ENCODE measurements at places on chromosomes 1 and 21.
A peak's percentile ranks its signal among the peaks of the same experiment; 100 is the strongest.

DNA sequence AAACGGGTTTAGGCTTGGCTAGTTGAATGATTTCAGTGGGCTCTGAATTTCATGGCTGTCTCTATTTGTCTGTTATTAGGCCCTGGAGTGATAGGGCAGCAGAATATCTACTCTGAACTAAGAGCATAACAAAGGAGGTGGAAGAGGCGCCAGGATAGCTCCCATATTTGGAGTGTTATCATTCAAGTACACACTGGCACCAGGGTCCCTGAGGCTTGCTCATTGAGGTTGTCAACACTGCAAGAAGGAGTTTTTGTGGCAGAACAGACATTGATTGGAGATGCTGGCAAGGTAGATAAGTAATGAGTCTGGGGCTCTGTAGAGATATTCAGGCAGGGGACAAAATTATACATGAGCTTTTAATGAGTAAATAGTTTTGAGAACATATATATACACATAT lies 1748.4 kb downstream of the MRPL39 start:
- no peak overlapping the region for H3K4me3 ChIP-seq
- peaks cover 15% of the 10 kb centered on the region for H3K4me1 ChIP-seq
- H3K27me3 ChIP-seq = no peaks in the 10 kb centered on the region

GRCh38 chr1:12486401-12487005 lies 131.5 kb downstream of the DHRS3 start:
- no peaks in the 10 kb centered on the region for H3K27me3 ChIP-seq
- H3K36me3 ChIP-seq = peaks cover 11% of the 10 kb centered on the region
- DNase-seq = no peak
- H3K4me3 ChIP-seq = no peak overlapping the region
- no peak overlapping the region for H3K27ac ChIP-seq
- peaks cover 13% of the 10 kb centered on the region for H3K4me1 ChIP-seq

DNA sequence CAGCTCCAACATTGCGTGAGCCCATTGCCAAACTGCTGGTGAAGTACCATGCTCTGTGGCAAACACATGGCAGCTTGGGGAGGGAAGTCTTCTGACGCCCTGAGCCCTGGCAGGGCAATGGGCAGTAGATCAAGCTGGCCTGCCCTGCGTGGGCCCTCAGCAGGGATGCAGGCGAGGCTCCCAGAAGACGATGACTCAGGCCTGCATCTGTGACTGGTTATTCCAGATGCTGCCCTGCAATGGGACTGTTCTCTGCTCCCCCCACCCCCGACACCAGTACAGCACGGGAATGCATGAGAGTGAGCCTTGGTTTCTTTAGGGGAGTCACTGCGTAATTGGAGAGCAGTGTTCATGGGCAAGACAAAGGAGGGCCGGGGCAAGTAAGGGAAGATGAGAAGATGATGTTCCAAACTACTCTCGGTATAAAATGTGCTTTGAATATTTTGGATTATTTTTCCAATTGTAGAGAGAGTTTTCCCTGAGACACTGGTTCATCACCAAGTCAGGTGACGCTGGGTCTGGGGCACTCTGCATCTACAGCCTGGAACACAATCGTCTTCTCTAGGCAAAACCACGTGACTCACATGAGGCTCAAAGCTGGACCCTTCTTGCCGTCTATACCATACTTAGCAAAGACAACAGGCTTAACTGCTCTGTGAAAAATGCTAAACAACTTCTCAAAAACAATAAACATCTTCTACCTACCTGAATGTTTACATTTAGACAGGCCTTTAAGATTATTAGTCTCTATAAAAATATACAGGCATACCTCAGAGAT lies 9.0 kb upstream of the C1orf198 start:
- H3K27me3 ChIP-seq = peaks cover 81% of the 10 kb centered on the region
- H3K36me3 ChIP-seq = no peaks in the 10 kb centered on the region
- no peaks in the 10 kb centered on the region for H3K4me1 ChIP-seq
- DNase-seq = no peak
- no peak overlapping the region for H3K27ac ChIP-seq

DNA sequence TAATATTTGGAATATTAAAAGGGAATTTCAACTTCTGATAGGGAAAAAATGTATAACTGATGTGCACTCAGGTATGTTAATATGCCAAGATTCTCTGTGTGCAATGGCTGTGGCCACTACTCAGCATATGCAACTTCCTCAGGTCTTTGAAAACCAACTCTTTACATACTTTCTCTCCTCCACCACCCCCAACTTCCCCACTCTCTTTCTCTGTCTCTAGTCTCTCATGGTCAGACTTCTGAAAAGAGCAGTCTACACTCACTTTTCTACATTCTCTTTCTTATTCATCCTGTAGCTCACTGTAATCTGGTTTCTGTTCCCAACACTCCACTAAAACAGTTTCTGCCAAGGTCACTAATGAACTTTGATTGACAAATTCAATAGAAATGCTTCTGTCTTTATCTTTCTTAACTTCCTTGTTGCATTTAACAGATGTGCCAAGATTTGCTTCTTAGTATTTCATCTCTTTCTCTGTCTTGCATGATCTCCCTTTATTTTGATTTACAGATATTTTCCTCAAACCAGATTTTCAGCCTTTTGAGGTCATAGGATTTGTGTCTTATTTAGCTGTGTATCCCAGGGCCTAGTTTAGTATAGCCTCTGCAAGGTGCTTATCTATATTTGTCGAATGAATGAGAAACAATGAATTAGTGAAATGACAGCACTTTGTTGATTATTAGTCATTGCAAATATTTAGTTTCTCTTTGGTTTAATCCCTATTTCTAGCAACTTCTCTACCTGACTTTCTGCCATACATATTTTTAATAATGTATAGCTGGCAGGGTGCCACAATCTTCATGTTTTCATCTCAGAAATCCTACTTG lies 168.9 kb downstream of the LMO4 start:
- H3K4me1 ChIP-seq = no peaks in the 10 kb centered on the region

- H3K27ac ChIP-seq = no peak overlapping the region
- H3K4me3 ChIP-seq = no peak overlapping the region
- H3K4me1 ChIP-seq = peaks cover 16% of the 10 kb centered on the region
These were observed 22.3 kb upstream of the RGS16 start for GRCh38 chr1:182626527-182626926.

- no peak overlapping the region for H3K4me3 ChIP-seq
- no peak overlapping the region for H3K27ac ChIP-seq
- DNase-seq = no peak
- H3K27me3 ChIP-seq = peaks cover 11% of the 10 kb centered on the region
- H3K36me3 ChIP-seq = no peaks in the 10 kb centered on the region
- H3K4me1 ChIP-seq = no peaks in the 10 kb centered on the region
These were observed 73.8 kb downstream of the BCAR3 start for GRCh38 chr1:93607814-93608186.

GRCh38 chr1:208369658-208370057 lies 125.5 kb upstream of the PLXNA2 start:
- H3K27me3 ChIP-seq = peaks cover 20% of the 10 kb centered on the region
- no peak overlapping the region for H3K4me3 ChIP-seq
- DNase-seq = no peak
- H3K27ac ChIP-seq = no peak overlapping the region
- H3K4me1 ChIP-seq = no peaks in the 10 kb centered on the region
- no peaks in the 10 kb centered on the region for H3K36me3 ChIP-seq

GRCh38 chr1:231242516-231243198 lies 1.6 kb downstream of the GNPAT start:
- H3K36me3 ChIP-seq = peaks cover 27% of the 10 kb centered on the region
- H3K4me3 ChIP-seq = peak overlapping the region; percentile 97
- no peaks in the 10 kb centered on the region for H3K27me3 ChIP-seq
- H3K27ac ChIP-seq = peak overlapping the region; percentile 97
- peaks cover 69% of the 10 kb centered on the region for H3K4me1 ChIP-seq

DNA sequence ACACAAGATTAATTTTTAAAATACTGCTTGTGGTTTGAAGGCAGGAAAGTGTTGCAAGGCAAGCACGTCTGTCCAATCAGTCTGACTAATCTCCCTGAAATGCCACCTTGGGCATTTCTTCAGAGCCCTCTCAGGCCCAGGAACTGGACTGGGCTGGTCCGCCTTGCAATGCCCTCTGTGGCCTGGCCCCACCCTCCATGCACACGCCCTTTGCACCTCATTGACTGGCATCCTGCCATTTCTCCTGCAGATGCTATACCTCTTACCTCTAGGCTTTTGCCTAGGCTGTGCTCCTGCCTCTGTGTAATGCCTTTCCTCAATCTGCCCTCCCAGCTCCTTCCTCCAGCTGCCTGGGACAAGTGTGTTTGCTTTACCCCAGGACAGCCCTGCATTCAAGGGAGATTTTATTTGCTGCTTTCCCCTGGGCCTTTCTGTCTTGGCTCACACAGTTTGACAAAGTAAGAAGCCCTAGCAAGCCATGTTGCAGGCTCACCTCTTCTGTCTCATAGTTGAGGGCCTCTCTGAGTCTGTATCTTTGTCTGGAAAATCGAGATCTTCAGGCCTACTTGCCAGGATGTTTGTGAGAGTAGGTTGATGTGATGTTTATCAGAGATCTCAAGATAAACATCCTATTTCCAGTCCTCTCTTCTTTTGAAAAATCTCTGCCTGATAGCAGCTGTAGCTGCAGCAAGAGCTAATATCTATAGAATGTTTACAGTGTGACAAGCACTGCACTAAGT lies 149.2 kb upstream of the JUN start:
- DNase-seq = no peak
- H3K4me1 ChIP-seq = peaks cover 41% of the 10 kb centered on the region
- H3K27ac ChIP-seq = peak overlapping the region; percentile 26
- H3K36me3 ChIP-seq = no peaks in the 10 kb centered on the region
- H3K27me3 ChIP-seq = no peaks in the 10 kb centered on the region

DNA sequence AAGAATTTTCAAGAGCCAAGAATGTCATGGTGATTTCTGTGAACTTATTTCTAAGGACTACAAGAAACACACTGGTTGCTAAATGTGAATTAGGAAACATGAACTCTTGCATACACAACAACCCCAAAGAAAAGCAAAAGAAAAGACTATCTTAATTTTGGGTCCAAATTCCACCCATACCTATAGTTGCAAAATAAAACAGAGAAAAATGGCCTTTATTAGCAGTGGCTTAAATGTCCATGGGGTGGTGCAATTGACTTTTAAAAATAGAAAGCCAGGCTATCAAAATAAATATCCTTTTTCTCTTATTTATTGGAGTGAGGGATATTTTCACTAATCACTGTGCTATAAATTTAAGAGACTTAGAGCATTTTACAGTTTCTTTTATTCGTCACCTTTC lies 80.9 kb upstream of the DPYD start:
- H3K36me3 ChIP-seq = no peaks in the 10 kb centered on the region
- H3K4me1 ChIP-seq = no peaks in the 10 kb centered on the region
- H3K4me3 ChIP-seq = no peak overlapping the region

GRCh38 chr1:27316860-27317259 lies 5.1 kb upstream of the TMEM222 start:
- H3K27ac ChIP-seq = no peak overlapping the region
- peaks cover 3% of the 10 kb centered on the region for H3K4me1 ChIP-seq
- no peak for DNase-seq
- H3K36me3 ChIP-seq = peaks cover 3% of the 10 kb centered on the region
- no peak overlapping the region for H3K4me3 ChIP-seq

GRCh38 chr1:37655274-37655673 lies 20.6 kb upstream of the RSPO1 start:
- peaks cover 2% of the 10 kb centered on the region for H3K36me3 ChIP-seq
- peaks cover 29% of the 10 kb centered on the region for H3K27me3 ChIP-seq
- no peaks in the 10 kb centered on the region for H3K4me1 ChIP-seq
- H3K4me3 ChIP-seq = no peak overlapping the region
- no peak overlapping the region for H3K27ac ChIP-seq

GRCh38 chr1:179745743-179746142 lies 2.7 kb downstream of the FAM163A start:
- no peak for DNase-seq
- no peak overlapping the region for H3K4me3 ChIP-seq
- H3K36me3 ChIP-seq = no peaks in the 10 kb centered on the region
- peaks cover 83% of the 10 kb centered on the region for H3K27me3 ChIP-seq

- H3K27ac ChIP-seq = no peak overlapping the region
- H3K4me3 ChIP-seq = no peak overlapping the region
- DNase-seq = no peak
- H3K27me3 ChIP-seq = peaks cover 7% of the 10 kb centered on the region
- no peaks in the 10 kb centered on the region for H3K4me1 ChIP-seq
- no peaks in the 10 kb centered on the region for H3K36me3 ChIP-seq
These were observed 64.3 kb downstream of the TMEM53 start for GRCh38 chr1:44609768-44610526.

DNA sequence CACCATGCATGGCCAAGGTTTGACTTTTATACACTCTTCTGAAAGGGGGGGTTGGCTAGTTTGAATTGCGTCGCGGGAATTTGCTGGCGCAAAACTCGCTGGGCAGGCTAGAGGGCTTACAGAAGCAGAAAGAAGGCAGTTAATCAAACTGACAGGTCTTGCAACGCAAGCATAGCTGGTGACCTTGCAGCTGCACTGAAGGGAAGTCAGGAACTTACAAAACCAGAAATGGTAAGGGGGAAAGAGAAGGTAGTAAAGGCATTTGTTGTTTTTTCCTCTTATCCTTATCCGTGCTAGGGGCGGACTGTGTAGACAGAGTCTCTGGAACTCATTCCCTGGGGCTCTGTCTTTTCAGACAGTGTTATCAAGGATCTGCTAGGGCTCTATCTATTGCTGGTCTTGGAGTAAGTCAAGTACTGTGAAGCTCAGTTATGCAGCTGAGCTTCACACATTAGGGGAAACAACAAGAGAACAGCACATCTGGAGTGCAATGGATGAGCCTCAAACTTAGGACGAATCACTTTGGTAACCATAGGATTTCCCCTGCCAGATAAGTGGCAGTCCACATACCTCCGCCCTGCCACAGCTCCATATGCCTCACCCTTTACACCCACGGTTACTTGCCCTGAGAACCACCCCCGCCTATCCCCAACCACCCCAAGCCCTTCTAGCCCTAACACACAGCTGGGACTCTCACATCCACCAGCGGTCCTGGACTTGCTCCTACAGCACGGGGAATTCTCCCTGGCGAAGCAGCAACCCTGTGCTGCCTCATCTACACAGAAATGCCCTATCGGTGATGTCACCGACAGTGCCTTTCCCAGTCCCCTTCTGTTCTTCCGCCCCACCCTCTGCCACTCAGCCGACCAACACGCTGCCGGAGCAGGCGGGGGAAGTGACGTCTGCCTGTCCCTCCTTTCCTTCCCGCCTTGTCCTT lies 251.4 kb downstream of the FAM72C start:
- H3K27ac ChIP-seq = peak overlapping the region; percentile 32
- peaks cover 10% of the 10 kb centered on the region for H3K4me1 ChIP-seq
- peak overlapping the region; percentile 77 for H3K4me3 ChIP-seq
- H3K27me3 ChIP-seq = peaks cover 20% of the 10 kb centered on the region
- DNase-seq = no peak

DNA sequence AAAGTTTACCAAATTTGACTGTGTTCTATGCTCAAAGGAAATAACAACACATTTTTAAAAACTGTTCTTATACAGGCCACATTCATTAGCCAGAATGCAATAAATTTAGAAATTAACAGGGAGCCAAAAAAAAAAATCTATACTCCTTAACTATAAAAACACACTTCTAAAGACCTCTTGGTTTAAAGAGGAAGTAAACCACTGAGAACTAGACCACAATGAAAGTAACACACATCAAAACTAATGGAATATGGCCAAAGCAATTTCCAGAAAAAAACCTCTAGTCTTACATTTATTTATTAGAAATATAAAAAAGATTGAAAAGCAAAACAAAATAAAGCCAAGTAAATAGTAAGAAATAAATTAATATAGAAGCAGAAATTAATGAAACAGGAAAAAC lies 48.9 kb upstream of the GADD45A start:
- no peak overlapping the region for H3K4me3 ChIP-seq
- H3K4me1 ChIP-seq = no peaks in the 10 kb centered on the region
- H3K27me3 ChIP-seq = peaks cover 10% of the 10 kb centered on the region
- H3K36me3 ChIP-seq = peaks cover 1% of the 10 kb centered on the region
